Heart left ventricle (tissue), 16 donors: ENCODE measurements at places on chromosomes 4 and X. TPM values are rescaled to one million over a fixed set of nuclear protein-coding genes. Genes with fewer than 3 reads are reported as not detected.

Gene PABPC1L2B
- total RNA-seq, result not detected

Gene ITGB1BP2
- 87.0 TPM for total RNA-seq

Gene SNX25
- total RNA-seq, result 9.5 TPM

Gene IL9R
- not detected for total RNA-seq

Gene SPACA5
- not detected for total RNA-seq

Gene TBC1D8B
- total RNA-seq, result 5.0 TPM

DNA sequence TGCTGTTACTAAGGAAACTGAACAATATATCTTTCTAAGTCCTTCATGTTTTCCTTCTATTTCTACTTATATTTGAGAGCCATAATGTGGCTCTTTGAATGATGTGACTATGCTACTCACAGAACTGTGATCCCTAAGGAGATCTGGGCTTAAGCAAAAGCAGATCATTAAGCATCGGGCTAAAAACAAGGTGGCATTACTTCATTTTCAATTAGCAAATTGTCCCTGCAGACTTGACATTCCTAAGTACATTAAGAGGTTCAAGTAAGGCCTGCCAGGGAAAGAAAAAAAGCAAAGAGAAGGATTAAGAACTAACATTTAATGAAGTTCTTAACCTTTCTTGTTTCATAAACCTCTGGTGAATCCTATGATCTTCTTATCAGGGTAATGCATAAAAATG is 447.6 kb downstream of the PDGFC start:
- no peak for DNase-seq

DNA sequence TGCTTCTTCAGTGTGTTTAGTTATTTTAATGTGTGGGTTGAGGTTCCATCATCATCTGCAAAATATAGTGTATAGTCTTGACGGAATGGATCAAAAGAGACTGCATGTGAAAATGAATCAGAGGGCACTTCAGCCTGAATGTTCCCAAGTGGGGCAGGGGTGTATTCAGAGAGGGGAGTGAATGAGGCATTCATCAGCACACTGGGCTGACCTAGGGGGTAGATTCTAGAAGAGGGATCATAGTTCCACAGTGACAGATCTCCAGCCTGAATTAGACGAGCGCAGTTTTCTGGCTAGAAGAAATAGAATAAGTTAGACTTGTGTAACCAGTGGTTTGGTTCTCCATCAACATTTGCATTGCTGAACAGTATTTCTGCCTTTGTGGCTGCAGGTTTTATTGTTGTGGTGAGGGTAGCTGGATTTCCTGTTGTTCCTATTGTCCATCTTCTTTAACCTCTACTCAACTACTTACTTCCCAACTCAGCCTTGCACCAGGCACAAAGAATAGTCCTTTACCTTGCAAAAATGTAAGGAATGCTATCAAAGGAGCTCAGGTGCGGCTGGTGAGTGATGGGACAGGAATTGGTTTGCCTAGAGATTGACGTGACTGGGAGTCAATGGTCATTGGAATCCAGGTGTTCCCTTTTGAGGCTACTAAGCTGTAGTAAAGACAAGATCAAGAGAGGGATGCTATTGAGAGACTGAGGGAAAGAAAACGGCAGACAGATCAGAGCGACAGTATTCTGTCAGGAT is 50.9 kb downstream of the NAP1L5 start:
- DNase-seq, result no peak

GRCh38 chr4:155818639-155819038 is 47.4 kb downstream of the ASIC5 start:
- DNase-seq, result no peak

GRCh38 chrX:15507005-15507404 is 6.4 kb downstream of the BMX start:
- DNase-seq, result no peak

DNA sequence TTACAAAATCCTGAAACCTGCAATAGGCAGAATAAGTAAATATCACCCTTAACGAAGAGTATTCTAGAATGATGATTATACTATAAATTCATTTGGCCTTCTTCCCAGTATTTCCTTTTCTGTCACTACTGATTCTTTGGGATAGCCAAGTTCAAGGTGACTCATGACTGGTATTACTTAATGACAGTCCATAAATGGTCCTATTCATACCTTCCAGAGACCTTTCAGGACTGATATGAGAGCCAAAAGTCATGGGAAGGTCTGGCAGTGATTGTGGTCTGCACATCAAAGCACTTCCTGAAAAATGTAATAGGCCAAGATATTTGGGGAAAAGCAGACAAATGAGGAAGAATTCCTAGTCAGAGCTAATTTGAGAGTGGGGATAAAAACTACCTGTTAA is 239.6 kb upstream of the FAM47A start:
- DNase-seq, result no peak

DNA sequence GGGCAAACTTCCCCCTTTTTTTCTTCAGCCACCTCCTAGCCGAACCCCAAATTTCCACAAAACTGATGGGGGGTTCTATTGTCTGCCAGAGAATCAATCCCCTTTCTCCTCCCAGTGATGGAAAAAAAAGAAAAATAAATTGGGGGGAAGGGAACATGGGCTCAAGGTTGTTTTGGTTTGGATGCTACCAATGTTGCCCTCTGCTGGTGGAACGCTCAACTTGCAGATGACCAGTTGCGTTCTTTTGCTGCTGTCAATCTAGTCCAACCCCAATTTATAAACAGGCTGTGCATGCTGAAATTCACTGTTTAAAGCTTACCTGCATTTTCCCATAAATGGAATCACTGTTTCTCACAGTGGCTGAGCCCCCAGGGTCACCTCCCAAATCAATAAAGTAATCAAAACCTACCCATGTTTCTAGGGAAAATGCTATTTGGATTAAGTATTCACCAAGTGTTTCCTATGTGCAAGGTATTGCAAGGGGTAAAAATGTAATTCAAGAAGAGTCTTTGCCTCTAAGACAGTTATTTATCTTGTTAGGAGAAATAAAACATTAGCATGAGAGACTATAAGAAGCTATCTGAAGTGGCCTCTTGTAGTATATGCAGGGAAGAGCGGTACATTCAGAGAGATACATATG is 116.7 kb upstream of the TMEM164 start:
- no peak for DNase-seq

- no peak for DNase-seq
These were observed 30.2 kb upstream of the SEPSECS start for GRCh38 chr4:25190407-25190806.

DNA sequence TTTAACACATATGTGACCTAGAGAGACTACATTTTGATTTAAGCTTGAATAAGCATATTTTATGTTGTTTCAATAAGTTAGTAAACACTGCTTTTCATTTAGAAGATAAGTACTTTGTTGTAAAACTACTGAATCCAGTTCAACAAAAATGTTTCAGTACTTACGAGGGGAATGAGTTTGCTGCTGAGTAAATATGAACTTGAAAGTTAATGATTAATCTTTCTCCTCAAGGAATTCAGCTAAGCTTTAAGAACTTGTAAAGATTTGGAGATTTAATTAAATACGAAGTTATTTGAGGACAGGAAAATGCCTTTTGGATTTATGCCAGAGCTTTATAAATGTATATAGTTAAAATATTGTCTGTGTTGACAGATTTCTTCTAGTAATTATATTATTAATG is 933.0 kb upstream of the LCORL start:
- DNase-seq, result no peak
